Astrocyte (in vitro differentiated cells and primary cell): ENCODE measurements at places on chromosomes 5 and 9. TPM values are rescaled to one million over a fixed set of nuclear protein-coding genes. Genes with fewer than 3 reads are reported as not detected.

DNA sequence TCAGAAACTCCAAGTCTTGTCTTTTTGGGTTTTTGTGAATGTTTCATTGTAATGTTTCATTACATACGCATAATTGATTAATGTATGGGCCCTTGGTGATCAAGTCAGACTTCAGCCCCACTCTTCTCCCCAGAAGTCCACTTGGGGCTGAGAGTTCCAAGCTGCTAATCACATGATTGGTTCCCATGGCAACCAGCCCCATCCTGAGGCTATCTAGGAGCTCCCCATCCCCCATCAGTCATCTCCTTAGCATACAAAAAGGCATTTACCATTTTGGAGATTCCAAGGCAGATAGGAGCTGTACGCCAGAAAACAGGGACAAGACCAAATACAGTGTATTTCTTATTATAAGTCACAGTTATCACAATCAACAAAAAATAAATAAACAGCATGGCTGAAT lies 22.9 kb upstream of the SYK start:
- H3K27me3 ChIP-seq, result no peaks in the 10 kb centered on the region
- no peaks in the 10 kb centered on the region for H3K36me3 ChIP-seq
- no peak for DNase-seq
- no peaks in the 10 kb centered on the region for H3K4me1 ChIP-seq
- H3K4me3 ChIP-seq, result no peak overlapping the region
- no peak overlapping the region for H3K27ac ChIP-seq

MEIKIN gene
- total RNA-seq, result not detected in 2 replicates

GRCh38 chr9:134061688-134062371 lies 6.0 kb downstream of the BRD3 start:
- no peak for DNase-seq
- no peaks in the 10 kb centered on the region for H3K27me3 ChIP-seq
- H3K4me3 ChIP-seq, result no peak overlapping the region
- no peak overlapping the region for H3K27ac ChIP-seq
- H3K4me1 ChIP-seq, result peaks cover 43% of the 10 kb centered on the region

OMD gene
- total RNA-seq, result not detected in 2 replicates

GRCh38 chr5:77066184-77066583 lies 20.9 kb downstream of the ZBED3 start:
- no peaks in the 10 kb centered on the region for H3K27me3 ChIP-seq
- H3K4me3 ChIP-seq, result no peak overlapping the region
- H3K27ac ChIP-seq, result no peak overlapping the region
- no peaks in the 10 kb centered on the region for H3K4me1 ChIP-seq
- peaks cover 13% of the 10 kb centered on the region for H3K36me3 ChIP-seq

TMEM215 gene
- total RNA-seq, result 1.4 and 3.0 TPM in 2 replicates

- no peaks in the 10 kb centered on the region for H3K36me3 ChIP-seq
- peaks cover 18% of the 10 kb centered on the region for H3K4me1 ChIP-seq
- H3K27me3 ChIP-seq, result no peaks in the 10 kb centered on the region
- no peak overlapping the region for H3K4me3 ChIP-seq
- no peak overlapping the region for H3K27ac ChIP-seq
- no peak for DNase-seq
These were observed 112.1 kb upstream of the LMX1B start for GRCh38 chr9:126501383-126502331.

DNA sequence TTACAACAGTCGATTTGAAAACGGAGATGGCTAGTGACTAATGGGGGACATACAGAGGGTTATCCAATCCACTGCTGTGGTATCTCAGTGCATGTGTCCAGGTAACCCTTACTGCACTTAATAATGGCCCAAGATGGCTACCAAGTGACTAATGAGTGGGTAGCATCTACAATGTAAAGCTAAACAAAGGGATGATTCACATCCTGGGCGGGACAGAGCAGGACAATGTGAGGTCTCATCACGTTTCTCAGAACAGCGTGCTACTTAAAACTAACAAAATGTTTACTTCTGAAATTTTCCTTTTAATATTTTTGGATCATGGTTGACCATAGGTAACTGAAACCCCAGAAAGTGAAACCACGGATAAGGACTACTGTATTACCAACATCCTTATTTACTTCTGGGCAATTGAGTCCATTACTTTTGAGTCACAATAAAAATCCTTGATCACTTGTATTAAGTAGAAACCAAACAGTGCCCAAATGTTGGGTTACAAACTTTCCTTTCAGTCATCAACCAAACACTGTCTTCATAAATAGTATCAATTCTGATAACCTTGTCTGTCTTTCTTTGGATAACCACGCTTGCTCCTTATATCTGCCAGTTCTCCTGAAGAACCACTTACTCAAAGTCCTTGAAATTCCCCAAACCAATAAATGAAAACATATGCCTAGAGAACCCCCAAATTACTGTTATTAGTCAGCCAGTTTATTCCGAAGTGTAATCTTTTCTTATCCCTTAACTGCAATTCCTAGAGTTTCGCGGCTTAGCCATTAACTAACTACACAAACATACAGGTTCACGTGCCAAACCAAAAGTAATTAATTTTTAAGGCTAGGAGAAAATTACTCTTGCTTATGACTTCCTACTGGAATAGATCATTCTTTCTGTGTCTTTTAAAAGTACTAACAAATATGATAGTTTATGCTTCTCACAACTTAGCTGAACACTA lies 59.7 kb downstream of the ELL2 start:
- peak overlapping the region; percentile 58 for H3K27ac ChIP-seq
- peak; percentile 75 for DNase-seq
- no peaks in the 10 kb centered on the region for H3K27me3 ChIP-seq
- peaks cover 41% of the 10 kb centered on the region for H3K36me3 ChIP-seq
- H3K4me1 ChIP-seq, result peaks cover 10% of the 10 kb centered on the region
- no peak overlapping the region for H3K4me3 ChIP-seq

GRCh38 chr5:6159832-6160430 lies 218.4 kb downstream of the MED10 start:
- H3K4me3 ChIP-seq, result no peak overlapping the region
- no peak for DNase-seq
- no peaks in the 10 kb centered on the region for H3K36me3 ChIP-seq
- H3K27ac ChIP-seq, result no peak overlapping the region
- H3K27me3 ChIP-seq, result no peaks in the 10 kb centered on the region

DNA sequence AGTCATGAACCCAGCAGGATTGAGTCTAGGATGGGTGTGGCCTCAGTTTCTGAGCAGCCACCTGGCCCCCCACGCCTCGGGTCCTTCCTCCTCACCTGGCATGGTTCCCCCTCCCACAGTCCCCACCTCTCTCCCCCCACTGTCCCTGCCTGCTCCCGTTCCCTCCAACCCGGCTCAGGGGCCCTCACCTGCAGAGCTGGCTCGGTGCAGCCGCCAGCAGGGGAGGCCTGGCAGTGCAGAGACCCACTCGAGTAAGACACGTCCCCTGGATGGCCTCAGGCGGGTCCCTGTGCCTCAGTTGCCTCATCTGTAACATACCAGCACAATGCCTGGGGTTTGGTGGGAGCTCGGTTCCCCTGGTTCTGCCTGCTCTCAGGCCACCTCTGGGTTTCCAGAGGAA lies 66.2 kb downstream of the NEK6 start:
- peaks cover 27% of the 10 kb centered on the region for H3K36me3 ChIP-seq
- H3K4me3 ChIP-seq, result no peak overlapping the region
- no peak overlapping the region for H3K27ac ChIP-seq
- DNase-seq, result no peak
- H3K4me1 ChIP-seq, result no peaks in the 10 kb centered on the region

DNA sequence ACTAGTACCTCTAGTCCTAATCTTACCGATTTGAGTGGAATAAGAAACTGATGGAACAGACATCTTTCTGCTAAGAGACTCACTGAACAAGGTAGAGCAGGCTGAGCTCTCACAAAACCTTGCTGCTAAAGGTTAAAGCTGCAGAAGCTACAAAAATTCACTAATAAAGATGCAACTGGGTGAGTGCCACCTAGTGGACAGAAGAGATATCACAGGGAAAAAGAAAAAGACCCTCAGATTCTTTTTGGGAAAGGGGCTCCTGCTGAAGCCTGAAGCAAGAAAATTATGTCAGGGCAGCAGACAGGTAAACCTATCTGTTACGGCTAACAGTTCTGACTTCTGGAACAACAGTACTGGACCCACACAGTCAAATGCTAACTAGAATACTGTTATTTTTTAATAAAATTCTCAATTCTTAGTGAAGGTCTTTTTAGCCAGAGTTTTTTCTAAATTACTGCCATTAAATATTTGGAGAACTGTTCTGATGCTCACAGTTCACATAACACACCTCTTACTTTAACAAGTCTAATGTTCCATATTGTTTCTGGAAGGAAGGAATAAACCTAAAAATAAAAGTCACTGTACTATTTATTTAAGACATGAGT lies 51.2 kb downstream of the DIAPH1 start:
- peaks cover 21% of the 10 kb centered on the region for H3K36me3 ChIP-seq
- no peak overlapping the region for H3K4me3 ChIP-seq
- no peak for DNase-seq
- H3K4me1 ChIP-seq, result no peaks in the 10 kb centered on the region
- no peak overlapping the region for H3K27ac ChIP-seq

IFNA21 gene
- total RNA-seq, result not detected in 2 replicates

SMARCA2 gene
- 49.9 and 54.2 TPM in 2 replicates for total RNA-seq

DNA sequence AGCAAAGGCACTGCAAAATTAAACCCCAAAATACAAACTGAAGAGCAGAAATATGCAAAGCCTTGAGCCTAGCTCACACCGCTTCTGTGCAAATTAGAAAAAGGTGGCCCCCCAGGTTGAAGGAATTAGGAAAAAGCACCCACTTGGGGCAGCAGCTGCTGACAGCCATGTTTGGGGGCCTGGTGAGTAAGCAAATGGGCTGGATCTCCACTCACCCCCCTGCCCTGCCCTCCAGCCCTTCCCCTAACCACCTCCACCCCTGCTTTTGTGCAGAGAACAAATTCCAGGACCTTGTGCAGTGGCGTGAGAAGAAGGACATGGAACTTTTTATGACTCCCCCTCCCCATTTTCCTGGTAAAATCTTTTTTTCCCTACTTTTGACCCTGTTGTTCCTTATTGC lies 92.0 kb upstream of the DNAH5 start:
- peak overlapping the region; percentile 11 for H3K4me3 ChIP-seq
- H3K27ac ChIP-seq, result peak overlapping the region; percentile 97
- H3K36me3 ChIP-seq, result no peaks in the 10 kb centered on the region
- no peaks in the 10 kb centered on the region for H3K27me3 ChIP-seq
- peak; percentile 63 for DNase-seq
- peaks cover 63% of the 10 kb centered on the region for H3K4me1 ChIP-seq

GDA gene
- not detected in 2 replicates for total RNA-seq

LIFR gene
- total RNA-seq, result 16.0 and 20.3 TPM in 2 replicates

DNA sequence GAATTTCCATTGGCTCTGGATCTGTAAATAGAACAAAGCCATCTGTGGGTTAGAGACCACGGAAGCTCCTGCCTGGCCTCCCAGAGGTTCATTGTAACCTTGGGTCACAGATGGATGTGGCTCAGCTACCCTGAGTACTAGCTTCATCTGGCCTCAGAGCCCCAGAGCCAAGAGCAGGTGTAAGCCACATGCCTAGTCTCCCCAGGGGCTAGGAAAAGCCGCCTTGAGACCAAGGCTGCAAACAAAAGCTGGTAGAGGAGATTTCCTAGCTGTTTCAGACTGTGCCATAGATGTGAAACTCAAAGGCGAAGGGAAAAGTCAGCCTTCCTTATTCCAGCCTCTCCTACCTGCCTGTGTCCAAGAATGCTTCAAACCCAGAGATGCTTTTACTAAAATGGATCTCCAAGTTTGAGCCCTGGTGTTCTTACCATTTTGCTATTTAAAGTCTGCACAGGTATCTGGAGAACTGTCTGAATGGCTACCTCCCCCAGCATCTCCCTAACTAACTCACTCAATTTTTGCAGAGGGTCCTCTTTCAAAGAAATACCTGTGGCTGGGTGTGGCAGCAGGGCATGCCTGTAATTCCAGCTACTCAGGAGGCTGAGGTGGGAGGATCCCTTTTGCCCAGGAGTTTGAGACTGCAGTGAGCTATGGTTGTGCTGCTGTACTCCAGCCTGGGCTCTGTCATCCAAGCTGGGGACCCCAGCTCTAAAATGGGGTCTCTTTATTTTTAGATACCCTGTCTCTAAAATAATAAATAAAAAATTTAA lies 42.3 kb upstream of the MAP1B start:
- no peak for DNase-seq
- H3K27me3 ChIP-seq, result peaks cover 3% of the 10 kb centered on the region
- peaks cover 30% of the 10 kb centered on the region for H3K4me1 ChIP-seq

GRCh38 chr5:35303152-35303551 lies 72.9 kb upstream of the PRLR start:
- DNase-seq, result no peak
- H3K27me3 ChIP-seq, result no peaks in the 10 kb centered on the region
- no peak overlapping the region for H3K27ac ChIP-seq
- no peaks in the 10 kb centered on the region for H3K4me1 ChIP-seq
- no peak overlapping the region for H3K4me3 ChIP-seq

- no peaks in the 10 kb centered on the region for H3K36me3 ChIP-seq
- no peaks in the 10 kb centered on the region for H3K27me3 ChIP-seq
These were observed 133.9 kb upstream of the SPEF2 start for GRCh38 chr5:35483780-35484179.

DNA sequence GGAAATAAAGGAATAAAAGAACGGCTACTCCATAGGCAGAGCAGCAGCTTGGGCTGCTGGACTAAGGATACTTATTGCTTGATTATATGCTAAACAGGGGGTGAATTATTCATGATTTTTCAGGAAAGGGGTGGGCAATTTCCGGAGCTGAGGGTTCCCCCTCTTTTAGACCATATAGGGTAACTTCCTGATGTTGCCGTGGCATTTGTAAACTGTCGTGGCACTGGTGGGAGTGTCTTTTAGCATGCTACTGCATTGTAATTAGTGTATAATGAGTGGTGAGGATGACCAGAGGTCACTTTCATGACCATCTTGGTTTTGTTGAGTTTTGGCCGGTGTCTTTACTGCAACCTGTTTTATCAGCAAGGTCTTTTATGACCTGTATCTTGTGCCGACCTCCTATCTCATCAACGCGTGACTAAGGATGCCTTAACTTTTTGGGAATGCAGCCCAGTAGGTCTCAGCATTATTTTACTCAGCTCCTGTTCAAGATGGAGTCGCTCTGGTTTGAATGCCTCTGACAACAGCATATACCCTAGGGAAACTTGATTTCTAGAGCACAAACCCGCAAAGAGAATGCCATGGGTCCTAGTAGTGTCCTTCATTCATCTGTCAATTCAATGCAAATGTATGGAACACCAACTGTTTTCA lies 47.8 kb upstream of the PWWP2A start:
- no peaks in the 10 kb centered on the region for H3K27me3 ChIP-seq
- no peaks in the 10 kb centered on the region for H3K36me3 ChIP-seq
- H3K4me3 ChIP-seq, result no peak overlapping the region

DNA sequence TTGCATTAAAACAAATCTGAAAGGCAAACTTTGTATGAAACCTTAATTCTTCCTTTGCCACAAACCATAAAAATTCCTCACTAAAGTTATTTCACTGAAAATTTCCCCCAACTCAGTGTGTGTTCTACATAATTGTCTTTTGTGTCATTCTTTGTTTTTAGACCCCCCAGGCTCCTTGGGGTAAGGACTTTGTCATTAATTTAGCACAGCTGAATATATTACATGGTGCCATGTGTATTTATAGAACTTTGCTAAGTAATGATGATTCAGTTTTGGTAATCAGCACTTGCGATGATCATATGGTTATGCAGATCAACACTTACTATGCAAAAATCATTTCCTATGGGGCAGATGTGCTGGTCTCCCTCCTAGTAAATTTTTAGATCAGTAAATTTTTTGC lies 712.1 kb upstream of the MEF2C start:
- no peak overlapping the region for H3K4me3 ChIP-seq
- H3K36me3 ChIP-seq, result no peaks in the 10 kb centered on the region
- H3K4me1 ChIP-seq, result no peaks in the 10 kb centered on the region
- peak overlapping the region; percentile 4 for H3K27ac ChIP-seq
- peak; percentile 77 for DNase-seq
- no peaks in the 10 kb centered on the region for H3K27me3 ChIP-seq

- H3K27me3 ChIP-seq, result no peaks in the 10 kb centered on the region
- H3K36me3 ChIP-seq, result no peaks in the 10 kb centered on the region
- peaks cover 3% of the 10 kb centered on the region for H3K4me1 ChIP-seq
- DNase-seq, result no peak
- H3K4me3 ChIP-seq, result no peak overlapping the region
These were observed 68.6 kb downstream of the XRCC4 start for GRCh38 chr5:83145882-83146331.
